ENCODE measurements at places on chromosomes 13 and 19.

- DNase-seq = no peak
These were observed 372.7 kb downstream of the LIG4 start for GRCh38 chr13:107842562-107843180.

GRCh38 chr13:37616131-37616530 lies 17.6 kb upstream of the POSTN start:
- no peak for DNase-seq

GRCh38 chr13:45870232-45870631 lies 18.7 kb upstream of the SIAH3 start:
- no peak for DNase-seq

GRCh38 chr19:11347546-11348039 lies 1.3 kb downstream of the CCDC159 start:
- DNase-seq = no peak

- no peak for DNase-seq
These were observed 276.3 kb upstream of the SOX1 start for GRCh38 chr13:111790621-111791020.

GRCh38 chr19:38375098-38375493 lies 725 bp downstream of the PSMD8 start:
- DNase-seq = no peak

GRCh38 chr13:33230178-33230881 lies 55.2 kb downstream of the STARD13 start:
- DNase-seq = no peak
